ENCODE measurements at places on chromosomes 5 and 9.

DNA sequence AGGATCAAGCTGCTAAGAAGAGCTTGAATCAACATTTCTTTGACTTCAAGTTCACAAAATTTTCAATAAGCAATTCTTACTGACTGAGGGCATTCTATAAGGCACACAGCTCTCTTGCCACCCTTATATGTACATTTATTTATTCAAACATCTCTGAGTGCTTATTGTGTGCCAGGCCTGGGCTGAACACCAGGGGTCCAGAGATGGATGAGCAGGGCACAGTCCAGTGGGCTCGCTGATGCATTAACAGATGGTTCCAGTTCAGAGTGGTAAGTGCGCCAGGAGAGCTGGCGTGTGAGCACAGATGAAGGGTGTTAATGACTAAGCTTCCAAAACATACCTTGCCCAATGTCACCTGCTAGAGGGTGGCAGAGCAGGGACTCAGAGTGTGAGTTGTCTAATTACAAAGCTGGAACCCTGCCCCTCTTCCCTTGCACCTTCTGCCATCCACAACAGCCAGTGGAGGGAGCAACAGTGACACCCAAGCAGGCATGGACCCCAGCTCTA is 24.6 kb downstream of the ALG2 start:
- peak; percentile 22 for DNase-seq

DNA sequence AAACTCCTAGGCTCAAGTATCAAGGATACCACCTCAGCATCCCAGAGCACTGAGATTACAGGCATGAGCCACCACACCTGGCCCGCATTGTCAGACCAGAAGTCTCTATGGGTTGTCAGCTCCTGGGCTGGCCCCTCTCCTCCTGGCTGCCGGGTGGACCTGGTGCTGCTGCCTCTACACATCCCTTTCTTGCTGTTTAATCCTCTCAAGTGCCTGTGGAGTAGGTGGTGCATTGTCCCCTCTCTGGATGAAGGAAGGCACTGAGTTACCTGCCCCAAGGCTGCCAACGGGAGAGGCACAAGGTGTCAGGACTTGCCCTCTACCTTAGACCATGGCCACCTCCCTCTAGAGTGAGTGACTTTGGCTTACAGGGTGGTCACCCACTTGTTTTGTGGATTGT is 37.4 kb downstream of the PHF2 start:
- no peak for DNase-seq

DNA sequence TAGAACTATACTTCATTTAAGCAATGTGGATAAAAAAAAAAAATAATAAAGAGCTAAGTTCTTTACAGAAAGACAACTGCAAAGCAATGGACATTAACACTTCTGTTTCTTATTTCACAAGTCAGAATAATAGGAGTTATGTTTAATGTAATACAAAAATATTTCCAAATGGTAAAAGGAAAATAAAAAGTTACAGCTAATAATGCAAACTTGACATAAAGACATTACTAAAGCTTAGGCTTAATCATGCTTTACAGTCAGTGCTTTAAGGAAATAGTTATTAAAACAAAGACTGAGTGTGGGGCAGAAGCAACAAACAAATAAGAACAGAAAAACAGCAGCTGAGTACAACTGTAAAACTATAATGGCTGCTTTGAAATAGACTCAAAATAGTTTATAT is 56.7 kb downstream of the ZFR start:
- DNase-seq, result no peak

- DNase-seq, result no peak
Measured at GRCh38 chr9:37683531-37684371, 33.0 kb downstream of the FRMPD1 start.

GRCh38 chr9:134224567-134225093 is 60.3 kb upstream of the RNU6ATAC start:
- DNase-seq, result no peak

- DNase-seq, result no peak
Measured at GRCh38 chr5:109644829-109645228, 44.9 kb upstream of the MAN2A1 start.

GRCh38 chr5:12214267-12215015 is 310.2 kb upstream of the CTNND2 start:
- DNase-seq, result no peak

DNA sequence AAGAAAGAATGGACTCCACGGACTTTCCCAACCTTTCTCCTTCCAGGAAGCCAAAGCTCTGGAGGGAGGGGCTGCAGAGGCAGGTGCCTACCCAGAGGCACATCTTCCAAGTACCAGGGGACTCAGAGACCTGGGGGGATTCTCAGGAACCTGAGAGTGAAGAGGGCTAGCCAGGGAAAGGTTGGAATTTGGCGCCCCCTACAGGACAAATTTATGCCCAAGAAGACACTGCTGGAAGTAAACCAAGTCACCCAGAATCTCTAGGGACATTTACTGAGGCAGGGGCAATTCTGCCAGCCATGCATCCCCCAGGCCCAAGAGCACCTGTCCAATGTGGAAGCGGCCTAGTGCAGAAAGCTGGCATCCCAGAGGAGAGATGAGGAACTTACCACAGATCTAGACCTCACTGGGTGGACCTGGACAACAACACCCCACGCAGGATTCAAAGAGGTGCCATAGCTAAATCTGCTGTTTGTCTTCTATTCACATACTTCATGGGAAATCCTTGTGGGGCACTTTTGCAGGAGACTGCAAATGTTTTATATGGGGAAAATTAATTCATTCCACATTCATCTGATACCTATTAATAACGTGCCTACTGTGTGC is 25.9 kb upstream of the IDNK start:
- DNase-seq, result peak; percentile 58

- peak; percentile 79 for DNase-seq
Measured at GRCh38 chr5:3364941-3365340, 230.7 kb upstream of the IRX1 start.

GRCh38 chr9:16010221-16010620 is 457.4 kb downstream of the CCDC171 start:
- no peak for DNase-seq

DNA sequence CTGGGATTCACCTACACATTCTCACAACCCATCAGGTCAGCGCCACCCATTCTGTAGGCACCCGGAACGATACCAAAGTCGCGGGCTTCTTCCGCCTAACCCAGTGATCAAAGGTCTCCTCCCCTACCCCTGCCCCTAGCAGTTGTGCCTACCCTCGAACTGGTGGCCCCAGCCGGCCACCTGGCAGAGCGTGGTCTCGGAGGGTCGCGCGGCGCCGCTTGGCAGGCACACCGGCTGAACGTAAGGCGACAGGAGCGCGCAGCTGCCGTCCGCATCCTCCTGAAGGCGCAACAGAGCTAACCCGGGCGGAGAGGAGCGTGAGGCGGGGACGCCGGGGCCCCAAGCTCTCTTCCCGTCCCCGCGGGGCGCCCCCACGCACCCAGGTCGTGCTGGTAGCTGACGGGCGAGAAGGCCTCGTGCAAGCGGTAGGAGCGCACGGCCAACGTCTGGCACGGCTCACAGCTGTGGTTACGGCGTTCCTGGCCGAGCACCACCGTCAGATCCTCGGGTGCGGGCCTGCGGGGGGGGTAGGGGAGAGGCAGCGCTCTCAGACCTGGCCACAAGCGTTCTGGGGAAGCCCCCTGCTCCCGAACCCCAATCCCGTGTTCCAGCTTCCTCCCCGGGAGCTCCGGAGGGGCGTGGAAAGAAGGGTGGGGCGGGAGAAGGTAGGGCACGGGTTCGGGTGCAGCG is 2.8 kb upstream of the PFN3 start:
- no peak for DNase-seq

DNA sequence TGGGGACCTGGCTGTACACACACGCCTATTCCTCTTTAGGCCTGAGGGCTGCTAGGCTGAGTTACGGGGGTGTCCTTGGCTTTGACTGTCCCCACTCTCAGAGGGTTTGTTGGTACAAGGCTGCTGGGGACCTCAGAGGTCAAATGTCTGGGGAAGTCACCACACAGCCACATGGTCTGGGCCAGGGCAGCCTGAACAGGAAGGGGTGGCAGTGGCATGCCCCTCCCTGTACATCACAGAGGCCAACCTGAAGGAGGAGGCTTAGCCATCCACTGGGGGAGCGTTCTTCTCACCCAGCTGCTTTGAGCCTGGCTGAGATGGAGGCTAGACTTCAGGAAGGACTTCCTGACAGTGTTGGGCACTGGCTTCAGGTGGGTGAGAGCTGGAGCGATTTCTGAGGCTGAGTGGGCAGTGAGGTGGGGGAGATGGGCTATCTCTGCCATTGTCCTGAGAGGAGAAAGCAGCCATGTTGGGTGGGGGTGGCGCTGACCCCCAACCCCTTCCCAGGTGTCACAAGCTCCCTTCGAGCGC is 36.3 kb downstream of the CXXC5 start:
- DNase-seq, result no peak

DNA sequence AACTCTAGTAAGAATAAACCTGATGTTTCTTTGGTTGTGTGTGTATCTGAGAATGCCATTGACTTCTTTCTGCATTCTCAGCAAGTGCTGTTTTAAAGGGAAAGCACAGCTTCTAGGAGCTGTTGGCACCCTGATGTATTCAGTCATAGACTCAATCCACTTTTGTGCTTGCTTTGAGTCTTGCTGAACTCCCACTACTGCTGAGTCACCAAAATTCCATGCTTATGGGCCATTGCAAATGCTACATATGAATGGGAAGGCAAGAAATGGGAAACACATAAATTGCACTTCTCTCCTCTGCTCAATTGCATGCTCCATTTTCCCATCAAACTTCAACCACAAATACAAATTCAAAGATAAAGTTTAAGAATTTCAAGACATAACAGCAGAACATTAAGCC is 9.8 kb upstream of the FTMT start:
- DNase-seq, result no peak

All from NAMALWA (cell line).